NCI-H1417 treated with DMSO at 0.1 percent for 48 hours (cell line): ENCODE measurements at places on chromosomes 2 and 18.

- no peak for DNase-seq
Measured at GRCh38 chr2:199462347-199462955, 4.7 kb upstream of the SATB2 start.

DNA sequence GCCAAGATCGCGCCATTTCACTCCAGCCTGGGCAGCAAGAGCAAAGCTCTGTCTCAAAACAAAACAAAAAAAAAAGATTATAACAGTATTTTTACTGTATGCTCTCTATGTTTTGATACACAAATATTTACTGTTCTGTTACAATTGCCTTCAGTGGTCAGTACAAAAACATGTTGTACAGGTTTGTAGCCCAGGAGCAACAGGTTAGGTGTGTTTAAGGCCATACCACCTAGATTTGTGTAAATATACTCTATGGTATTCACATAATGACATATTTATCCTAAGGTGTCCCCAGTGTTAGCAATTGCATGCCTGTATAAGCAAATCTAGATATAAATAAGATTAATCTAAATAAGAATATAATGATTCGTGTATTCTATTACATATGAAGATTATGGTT, 625.0 kb downstream of the TMEM182 start:
- no peak for DNase-seq

DNA sequence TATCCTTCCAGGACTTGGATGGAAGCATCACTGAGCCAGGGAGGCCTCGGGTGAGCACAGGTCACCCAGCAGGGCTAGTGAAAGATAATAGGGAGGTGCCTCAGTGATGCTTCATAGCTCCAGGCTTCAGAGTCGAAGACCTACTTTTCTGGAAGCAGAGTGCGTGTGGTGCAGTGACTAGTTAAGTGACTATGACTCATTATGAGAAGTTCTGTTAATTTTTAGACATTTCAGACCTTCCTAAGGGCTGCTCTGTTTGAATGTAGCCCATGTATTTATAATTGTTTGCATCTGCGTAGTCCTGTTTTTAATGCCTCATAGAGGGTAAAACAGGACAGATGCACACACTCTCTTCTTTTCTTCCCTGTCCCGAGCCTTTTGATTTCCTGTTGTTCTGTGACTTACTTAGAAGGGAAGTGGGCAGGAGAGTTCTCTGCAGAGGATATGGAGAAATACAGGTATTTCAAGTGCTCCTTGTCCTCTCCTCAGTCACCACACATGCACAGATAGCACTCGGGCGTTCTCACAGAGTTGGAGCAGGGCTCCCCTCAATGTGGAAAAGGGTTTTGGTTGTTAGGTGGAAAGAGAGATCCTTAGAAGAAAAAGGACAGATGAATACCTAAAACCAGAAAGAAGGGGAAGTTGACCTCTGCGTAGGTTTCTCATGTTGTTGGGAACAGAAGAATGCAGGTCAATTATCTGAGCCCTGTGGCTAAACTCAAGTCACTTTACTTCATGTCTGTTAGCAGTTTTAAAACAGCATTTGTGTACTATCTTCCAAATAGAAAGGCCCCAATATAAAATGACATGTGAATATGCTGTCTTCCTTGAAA, 34.7 kb downstream of the RALB start:
- DNase-seq, result no peak

DNA sequence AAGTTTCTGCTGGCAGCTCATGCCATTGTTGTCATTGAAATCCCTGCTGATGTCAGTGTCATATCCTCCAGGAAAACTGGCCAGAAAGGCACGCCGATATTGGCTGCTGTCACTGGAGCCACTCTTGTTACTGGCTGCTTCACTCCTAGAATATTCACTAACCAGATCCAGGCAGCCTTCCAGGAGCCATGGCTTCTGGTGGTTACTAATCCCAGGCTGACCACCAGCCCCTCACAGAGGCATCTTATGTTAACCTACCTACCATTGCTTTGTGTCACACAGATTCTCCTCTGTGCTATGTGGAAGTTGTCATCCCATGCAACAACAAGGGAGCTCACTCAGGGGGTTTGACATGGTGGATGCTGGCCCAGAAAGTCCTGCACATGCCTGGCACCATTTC, 27.0 kb upstream of the MTX2 start:
- no peak for DNase-seq

DNA sequence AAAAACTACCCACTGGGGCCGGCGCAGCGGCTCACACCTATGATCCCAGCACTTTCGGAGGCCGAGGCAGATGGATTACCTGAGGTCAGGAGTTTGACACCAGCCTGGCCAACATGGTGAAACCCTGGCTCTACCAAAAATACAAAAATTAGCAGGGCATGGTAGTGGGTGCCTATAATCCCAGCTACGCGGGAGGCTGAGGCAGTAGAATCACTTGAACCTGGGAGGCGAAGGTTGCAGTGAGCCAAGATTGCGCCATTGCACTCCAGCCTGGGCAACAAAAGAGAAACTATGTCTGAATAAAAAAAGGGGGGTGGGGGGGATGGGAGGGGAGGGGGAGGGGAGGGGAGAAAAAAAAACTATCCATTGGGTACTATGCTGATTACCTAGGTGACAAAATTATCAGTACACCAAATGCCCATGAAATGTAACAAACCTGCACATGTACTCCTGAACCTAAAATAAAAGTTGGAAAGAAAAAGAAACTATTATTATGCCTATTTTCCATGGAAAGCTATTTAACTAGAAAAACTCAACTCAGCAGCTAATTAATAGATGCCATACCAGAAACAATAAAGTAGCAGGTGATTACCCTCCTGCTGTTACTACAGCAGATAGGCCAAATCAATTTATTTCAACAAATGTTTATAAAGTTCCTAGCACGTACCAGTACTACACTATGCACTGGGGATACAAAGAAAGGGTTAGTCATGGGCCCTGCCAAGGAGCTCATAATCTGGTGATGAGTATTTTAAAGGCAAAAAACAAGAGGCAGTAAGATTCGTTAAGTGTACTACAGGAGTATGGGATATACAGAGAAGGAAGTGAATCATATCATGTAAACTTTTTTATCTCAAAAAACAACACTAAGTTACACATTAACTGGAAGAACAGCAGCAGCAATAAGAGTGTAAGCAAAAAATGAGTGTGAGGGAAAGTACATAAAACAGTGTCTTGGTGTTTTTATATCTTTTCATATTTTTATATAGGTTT, 112.8 kb upstream of the SLC39A10 start:
- DNase-seq, result no peak

DNA sequence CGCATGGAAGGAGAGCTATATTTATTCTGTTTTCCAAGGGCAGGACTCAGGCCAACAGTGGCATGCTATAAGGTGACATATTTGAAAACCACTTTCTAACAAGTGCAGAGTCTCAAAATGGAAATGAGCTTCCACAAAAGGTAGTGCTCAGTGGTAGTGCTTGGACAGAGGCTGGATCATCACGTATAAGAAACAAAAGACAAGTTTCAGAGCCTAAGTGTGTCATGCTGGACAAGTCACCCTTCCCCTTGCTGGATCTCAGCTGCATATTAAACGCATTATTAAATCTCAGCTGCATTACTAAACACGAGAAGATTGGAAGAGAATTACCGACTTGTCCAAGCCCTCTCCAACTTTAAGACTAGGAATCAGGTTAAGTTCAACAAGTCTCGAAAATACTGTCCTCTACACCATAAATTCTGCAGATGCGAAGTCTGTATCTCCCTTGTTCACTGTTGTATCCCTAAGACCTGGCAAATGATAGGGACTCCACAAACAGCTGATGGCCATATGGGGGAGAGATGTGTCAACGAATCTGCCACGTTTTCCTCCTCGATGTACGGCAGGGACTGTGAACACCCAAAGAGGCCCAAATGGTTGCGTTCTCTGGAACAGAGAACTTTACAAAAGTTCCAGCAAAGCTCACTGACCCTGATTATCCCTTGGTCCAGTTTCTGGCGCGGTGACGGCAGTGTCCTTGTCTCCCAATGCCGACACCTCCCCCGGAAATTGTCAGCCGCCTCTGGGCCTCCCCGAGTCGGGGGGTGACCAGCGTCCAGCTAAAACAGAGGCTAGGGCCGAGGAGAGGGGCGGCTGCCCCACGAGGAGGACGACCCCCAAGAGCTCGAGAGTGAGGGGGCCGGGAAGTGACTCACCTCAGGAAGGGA, 611 bp downstream of the NOL10 start:
- no peak for DNase-seq

- no peak for DNase-seq
Measured at GRCh38 chr2:159010963-159011362, 42.5 kb downstream of the TANC1 start.

DNA sequence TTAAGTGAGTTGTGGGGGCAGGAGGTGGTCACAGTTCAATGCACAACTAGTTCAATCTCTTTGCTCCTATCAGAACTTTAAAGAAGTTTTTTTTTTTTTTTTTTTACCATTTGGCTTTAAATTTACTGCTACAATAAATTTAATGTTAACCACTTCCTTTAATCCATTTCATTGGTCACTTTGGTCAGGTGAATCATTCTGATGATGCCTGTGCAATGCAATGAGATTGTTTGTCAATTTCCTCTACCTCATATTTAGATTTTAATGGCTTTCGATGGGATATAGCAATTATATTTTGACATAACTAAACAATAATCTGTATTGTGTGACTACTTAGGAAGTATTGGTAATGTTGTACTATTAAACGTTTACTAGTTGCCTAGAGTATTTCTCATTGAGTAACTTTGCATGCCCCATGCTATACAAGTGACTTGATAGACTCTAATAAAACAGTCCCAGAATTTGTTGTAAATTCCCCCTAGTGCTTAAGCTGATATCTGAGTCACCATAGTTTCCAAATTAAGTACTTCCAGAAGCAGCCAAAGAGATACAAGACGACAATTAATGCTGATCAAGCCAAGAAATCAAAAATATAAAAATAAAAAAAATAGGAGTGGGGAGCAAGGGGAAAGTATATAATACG, 52.9 kb upstream of the SERPINB2 start:
- no peak for DNase-seq

DNA sequence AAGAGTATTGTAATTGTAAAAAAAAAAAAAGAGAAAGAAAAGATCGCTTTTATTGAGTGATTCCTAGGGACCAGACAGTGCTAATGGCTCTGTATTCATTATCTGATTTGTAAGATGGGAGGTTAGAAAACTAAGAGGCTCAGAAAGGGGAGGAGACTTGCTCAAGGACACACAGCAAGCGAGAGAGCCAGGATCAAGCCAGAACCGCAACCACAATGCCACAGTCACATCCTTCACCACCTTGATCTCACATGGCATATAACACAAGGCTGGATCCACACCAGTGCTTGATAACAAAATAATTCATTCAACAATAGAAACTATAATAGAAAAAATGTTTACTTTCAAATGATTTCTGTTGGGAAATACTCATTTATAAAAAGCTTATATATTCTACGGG, 37.5 kb downstream of the TFCP2L1 start:
- DNase-seq, result no peak

- DNase-seq, result no peak
Measured at GRCh38 chr2:22970284-22970975, 414.5 kb upstream of the KLHL29 start.

DNA sequence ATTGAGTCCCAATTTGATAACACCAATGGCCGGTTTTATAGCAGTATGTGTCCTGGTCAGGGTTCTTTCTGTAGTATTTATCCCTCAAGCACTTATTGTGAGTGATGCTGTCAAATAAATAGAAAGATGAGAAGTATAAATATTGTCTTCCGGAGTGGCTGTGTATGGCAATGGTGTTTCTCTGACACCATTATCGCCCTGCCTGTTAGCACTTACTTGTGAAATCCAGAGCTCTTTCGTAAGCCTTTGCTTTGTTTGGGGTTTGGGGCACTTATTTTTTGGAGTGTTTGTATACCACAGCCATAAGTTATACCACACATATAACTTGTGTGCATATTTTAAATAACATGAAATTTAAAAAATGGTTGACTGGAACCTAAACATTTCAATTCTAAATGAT, 29.3 kb downstream of the CD8B2 start:
- DNase-seq, result no peak

DNA sequence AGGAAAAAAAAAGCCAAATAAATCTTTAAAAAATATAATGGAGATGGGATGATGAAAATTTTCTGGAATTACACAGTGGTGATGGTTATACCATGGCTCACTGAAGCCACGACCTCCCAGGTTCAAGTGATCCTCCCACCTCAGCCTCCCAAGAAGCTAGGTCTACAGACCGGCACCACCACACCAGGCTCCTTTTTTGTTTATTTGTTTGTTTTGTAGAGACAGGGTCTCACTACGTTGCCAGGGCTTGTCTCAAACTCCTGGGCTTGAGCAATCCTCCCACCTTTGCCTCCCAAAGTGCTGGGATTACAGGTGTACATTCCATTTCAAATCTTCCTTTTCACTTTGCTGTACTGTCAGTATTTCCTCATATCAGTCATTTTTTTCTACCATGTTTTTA, 61.7 kb downstream of the CHRNA1 start:
- no peak for DNase-seq

DNA sequence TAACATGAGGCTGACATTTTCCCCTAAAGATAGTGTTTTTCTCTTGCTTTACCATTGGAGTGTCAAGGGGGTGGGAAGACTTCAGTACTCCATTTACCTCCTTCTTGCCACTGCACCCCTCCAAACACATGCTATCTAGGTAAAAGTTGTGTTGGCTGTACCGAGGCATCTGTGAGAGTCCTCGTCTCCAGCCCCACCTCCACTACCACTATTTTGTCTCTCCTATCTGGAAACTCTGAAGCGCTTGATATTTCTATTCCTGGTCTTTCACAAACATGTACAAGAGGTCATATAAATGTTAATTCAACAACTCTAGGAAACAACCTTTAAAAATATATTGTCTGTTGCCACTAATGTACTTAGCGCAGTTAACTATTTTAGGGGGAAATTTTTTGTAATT, 132.6 kb downstream of the PKP4 start:
- DNase-seq, result no peak

DNA sequence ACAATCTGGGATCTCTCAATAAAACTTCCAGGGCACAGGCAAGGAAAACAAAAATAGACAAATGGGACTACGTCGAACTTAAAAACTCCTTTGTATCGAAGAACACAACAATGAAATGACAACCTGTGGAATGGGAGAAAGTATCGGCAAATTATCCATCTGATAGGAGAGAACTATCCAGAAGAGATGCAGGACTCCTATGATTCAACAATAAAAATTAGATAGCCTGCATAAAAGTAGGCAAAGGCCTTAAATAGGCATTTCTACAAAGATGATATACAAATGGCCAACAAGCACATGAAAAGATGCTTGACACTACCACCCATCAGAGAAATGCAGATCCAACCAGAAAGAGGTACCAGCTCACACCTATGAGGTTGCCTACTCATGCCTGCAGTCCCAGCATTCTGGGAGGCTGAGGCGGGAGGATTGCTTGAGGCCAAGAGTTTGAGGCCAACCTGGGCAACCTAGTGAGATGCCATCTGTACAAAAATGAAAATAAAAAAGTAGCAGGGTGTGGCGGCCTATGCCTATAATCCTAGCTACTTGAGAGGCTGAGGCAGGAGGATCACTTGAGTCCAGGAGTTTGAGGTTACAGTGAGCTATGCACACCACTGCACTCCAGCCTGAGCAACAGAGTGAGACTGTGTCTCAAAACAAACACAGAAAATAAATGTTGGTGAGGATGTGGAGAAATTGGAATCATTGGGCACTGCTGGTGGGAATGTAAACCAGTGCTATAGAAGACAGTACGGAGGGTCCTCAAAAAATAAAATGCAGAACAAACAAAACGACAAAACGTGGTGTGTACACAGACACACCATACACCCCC, 21.6 kb downstream of the TWIST2 start:
- DNase-seq, result no peak
